ENCODE measurements at places on chromosomes 7 and 10.

DNA sequence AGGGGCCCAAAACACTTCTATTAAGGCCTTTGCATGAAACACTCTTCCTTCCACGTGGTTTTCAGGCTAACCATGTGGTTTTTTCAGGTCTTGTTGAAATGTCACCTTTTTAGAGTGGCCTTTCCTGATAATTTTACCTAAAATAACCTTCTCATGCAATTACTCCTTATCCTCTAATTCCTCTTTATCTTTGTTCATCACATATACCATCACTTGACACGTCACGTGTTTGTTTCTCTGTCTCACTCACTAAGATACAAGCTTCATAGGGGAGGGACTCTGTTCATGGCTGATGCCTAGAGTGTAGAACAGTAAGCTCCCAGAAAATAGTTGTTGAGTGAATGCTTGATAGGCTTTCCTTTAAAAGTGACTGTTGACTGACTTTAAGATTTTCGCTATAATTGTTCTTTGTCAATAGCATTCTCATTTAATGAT is 63.7 kb downstream of the ST7 start:
- no peak for DNase-seq

- DNase-seq, result no peak
Observed at GRCh38 chr10:18008986-18009385, 57.3 kb downstream of the SLC39A12 start.

- DNase-seq, result no peak
Observed at GRCh38 chr7:107441581-107442422, 28.1 kb upstream of the GPR22 start.

GRCh38 chr7:114151777-114152176 is 233.0 kb upstream of the PPP1R3A start:
- DNase-seq, result no peak

GRCh38 chr10:58300676-58301075 is 31.7 kb downstream of the CISD1 start:
- no peak for DNase-seq

DNA sequence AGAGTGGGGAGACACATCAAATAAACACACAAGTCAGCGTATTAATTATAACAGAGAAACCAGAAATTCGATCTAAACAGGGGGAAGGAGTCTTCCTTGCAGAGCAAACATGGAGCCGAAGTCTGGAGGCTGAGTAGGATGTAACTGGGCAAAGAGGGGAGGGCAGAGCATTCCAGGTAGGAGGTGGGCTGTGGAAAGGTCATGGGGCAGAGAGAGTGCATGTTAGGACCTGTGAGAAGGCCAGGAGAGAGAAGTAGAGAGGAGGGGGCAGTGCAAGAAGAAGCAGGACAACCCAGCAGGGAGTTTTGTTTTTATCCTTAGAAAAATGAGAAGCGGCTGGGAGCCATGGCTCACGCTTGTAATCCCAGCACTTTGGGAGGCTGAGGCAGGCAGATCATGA is 130.8 kb upstream of the GPR26 start:
- DNase-seq, result peak; percentile 34

DNA sequence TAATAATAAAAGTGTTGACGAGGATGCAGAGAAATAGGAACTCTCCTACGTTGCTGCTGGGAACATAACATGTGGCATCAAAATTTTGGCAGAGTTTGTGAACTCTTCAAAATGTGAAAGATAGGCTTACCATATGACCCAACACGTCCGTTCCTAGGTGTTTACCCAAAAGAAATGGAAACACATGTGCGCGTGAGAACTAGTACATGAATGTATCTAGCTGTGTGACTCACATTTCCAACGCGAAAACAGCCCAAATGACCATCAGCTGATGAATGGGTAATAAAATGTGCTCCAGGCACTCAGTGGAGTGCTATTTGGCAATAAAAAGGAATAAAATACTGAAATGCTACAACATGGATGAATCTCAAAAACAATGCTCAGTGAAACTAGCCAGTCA is 10.4 kb upstream of the ELFN1 start:
- no peak for DNase-seq

- no peak for DNase-seq
Observed at GRCh38 chr10:34124522-34125035, 690.5 kb downstream of the PARD3 start.

- DNase-seq, result no peak
Observed at GRCh38 chr7:157658851-157659412, 322.1 kb downstream of the DNAJB6 start.

DNA sequence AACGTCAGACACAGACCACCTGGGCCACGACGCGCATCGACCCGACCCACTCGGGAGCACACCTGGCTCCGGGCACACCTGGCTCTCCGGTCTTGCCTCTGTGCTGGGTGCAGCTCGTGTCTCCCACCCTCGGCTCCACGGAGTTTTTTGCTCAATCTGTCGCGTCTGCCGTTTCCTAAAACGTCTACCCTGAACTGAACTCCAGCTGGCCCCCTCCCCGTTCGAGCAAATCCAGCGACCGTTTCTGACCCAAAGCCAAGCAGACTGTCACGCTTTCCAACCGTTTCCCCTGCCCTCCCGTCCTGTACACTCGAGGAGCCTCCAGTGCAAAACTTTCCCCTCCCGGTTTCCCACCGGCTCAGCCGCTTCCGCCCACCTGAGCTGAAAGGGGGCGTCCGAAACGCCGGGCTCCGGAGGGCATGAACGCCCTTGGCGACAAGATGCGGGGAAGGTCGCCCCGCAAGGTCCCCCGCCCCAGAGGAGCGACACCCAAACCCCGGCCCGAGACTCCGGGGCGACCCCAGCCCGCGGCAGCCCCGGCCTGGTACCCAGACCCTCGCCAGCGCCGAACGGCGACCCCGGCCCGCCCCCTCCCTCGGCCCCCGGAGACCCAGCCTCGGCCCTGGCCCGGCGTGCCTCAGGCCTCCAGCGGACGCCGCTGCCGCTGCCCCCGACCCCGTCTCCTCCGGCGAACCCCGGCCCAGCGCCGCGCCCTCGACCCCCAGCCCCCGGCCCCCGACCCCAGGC is 557 bp downstream of the CYTH3 start:
- DNase-seq, result no peak

DNA sequence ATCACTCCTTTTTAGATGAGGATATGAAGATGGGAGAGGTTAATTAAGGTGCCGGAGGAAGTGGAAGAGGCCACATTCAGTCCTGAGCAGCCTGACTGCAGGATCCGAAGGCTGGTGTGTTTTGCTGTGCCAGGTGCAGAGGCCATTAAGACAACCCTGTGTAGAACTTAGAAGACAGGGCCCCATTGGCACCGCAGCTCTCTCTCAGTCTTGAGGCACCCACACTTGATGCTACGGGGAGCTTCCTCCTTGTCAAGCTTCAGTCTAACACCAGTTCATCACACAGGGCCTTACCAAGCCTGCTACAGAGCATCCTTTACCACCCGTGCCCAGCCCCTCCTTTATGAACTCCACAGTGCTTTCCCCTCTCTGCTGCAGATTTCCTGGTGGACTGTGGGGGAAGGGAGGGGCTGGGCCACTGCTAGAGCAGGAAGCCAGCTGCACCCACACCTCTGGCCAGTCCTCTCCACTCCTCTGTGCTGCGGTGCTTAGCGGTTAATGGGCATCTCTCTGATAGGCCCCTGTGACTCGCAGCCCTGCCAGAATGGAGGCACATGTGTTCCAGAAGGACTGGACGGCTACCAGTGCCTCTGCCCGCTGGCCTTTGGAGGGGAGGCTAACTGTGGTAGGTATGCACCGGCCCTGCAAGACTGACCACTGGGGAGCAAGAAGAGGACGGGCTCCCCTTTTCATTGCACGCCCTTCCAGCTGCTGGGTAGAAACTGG is 45.5 kb downstream of the VWA2 start:
- no peak for DNase-seq

DNA sequence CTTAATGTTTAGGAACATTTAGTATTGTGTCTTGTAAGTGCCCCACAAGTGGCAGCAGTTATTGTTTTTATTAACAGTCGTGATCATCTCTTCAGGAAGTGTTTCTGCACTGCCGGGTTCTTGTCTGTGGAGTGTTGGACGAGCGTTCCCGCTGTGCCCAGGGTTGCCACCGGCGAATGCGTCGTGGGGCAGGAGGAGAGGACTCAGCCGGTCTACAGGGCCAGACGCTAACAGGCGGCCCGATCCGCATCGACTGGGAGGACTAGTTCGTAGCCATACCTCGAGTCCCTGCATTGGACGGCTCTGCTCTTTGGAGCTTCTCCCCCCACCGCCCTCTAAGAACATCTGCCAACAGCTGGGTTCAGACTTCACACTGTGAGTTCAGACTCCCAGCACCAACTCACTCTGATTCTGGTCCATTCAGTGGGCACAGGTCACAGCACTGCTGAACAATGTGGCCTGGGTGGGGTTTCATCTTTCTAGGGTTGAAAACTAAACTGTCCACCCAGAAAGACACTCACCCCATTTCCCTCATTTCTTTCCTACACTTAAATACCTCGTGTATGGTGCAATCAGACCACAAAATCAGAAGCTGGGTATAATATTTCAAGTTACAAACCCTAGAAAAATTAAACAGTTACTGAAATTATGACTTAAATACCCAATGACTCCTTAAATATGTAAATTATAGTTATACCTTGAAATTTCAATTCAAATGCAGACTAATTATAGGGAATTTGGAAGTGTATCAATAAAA is 22.2 kb downstream of the PLA2G12B start:
- DNase-seq, result no peak

DNA sequence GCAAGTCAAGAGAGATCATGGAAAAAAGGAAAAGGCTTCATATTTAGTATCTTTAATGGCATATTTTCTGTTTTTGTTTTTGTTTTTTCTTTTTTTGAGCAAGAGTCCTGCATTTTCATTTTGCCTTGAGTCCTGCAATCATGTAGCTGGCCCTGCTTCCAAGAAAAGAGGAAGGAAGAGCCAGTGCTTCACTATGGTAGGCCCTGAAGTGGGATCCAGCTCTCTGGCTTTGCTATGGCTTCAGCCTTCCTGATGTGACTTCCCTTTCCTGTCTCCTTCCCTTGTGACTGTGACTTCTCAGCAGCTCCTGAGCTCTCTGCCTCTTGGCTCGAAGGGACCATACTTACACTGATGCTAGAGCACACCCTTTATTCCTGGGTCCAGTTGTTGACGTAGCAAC is 512.3 kb downstream of the INHBA start:
- no peak for DNase-seq

DNA sequence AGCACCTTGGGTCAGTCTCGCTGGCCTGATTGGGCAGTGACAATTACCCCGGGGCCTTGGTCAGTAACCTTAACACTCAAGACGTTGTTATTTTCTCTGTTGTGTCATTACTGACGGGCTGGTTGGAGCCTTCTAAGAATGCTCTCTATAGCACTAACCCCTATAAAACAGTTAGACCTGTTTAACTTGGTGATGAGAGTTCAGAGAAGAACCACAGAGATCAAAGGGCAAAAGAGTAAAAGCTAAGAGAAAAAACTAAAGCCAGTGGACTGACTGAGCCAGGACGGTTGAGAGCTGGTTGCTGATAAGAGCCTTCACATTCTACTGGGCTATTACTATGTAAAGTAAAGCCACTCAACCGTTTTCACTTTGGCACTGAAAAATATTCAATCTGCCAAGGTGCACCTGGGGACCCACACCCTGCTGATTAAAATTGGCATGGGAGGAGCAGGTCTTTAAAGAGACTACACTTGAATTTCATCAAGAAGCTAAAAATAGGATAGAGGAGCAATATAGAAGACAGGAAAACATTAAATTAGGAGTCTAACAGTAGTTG is 13.6 kb upstream of the ITGB1 start:
- DNase-seq, result no peak

DNA sequence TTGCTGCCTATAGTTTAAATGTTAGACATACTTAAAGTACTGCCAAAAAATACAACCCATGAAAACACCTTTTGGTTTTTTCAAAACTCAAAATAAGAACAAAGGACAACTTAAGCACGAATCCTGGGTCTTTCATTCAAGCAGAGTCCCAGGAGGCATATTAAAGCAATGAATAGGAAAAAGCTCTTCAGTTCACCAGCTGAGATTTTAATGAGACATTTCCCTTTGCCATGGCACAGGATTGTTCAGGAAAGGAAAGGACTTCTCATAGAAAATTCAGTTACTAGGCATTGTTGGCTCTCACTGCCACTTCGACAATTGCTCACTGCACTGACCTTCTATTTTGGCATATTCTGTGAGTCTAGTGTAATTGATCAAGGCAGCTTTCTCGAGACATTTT is 133.5 kb upstream of the FEZF1 start:
- DNase-seq, result no peak

GRCh38 chr7:69765879-69766278 is 167.6 kb downstream of the AUTS2 start:
- DNase-seq, result no peak
